Activated CD4-positive, alpha-beta memory T cell treated with anti-CD3 and anti-CD28 coated beads, Interleukin-2, amount 10 ng/mL, durations not matched to agents 7 days and 5 days (primary cell): ENCODE measurements at places on chromosomes 6 and 20.
A peak's percentile ranks its signal among the peaks of the same experiment; 100 is the strongest.

- no peak overlapping the region for H3K4me3 ChIP-seq
- no peaks in the 10 kb centered on the region for H3K27me3 ChIP-seq
- peaks cover 59% of the 10 kb centered on the region for H3K36me3 ChIP-seq
- H3K27ac ChIP-seq: no peak overlapping the region
- no peak for DNase-seq
Observed at GRCh38 chr6:63578757-63579156, 6.5 kb downstream of the LOC128125822 start.

GRCh38 chr6:16725145-16725864, 36.0 kb downstream of the ATXN1 start:
- H3K36me3 ChIP-seq: peaks cover 37% of the 10 kb centered on the region
- no peak overlapping the region for H3K27ac ChIP-seq
- no peaks in the 10 kb centered on the region for H3K27me3 ChIP-seq

DNA sequence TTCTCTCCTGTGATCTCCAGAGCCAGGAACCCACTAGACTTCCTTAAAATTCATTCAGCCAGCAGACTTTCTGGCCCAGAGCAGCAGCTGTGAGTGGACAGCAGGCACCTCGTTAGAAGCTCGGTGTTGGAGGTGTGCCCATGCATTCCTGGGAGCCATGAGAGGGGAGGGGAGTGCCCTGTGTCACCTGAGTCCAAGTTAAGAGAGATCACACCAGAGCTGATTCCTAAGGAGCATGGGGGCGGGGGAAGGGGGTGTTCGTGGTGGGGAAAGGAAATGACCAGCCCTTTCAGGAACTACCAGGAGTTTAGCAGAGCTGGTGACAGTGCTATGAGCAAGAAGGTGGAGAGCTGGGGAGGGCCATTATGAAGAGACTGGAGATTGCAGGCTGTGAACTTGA, 46.9 kb downstream of the GFRA4 start:
- no peak overlapping the region for H3K4me3 ChIP-seq
- H3K4me1 ChIP-seq: no peaks in the 10 kb centered on the region
- no peaks in the 10 kb centered on the region for H3K36me3 ChIP-seq
- DNase-seq: no peak

GRCh38 chr6:31631681-31632278, 11.3 kb downstream of the PRRC2A start:
- H3K4me3 ChIP-seq: no peak overlapping the region
- no peaks in the 10 kb centered on the region for H3K4me1 ChIP-seq
- no peaks in the 10 kb centered on the region for H3K27me3 ChIP-seq
- H3K27ac ChIP-seq: no peak overlapping the region

- H3K4me3 ChIP-seq: no peak overlapping the region
- H3K36me3 ChIP-seq: peaks cover 8% of the 10 kb centered on the region
- H3K27me3 ChIP-seq: peaks cover 3% of the 10 kb centered on the region
- DNase-seq: no peak
- H3K4me1 ChIP-seq: peaks cover 56% of the 10 kb centered on the region
- H3K27ac ChIP-seq: peak overlapping the region; percentile 11
Observed at GRCh38 chr6:167091805-167092107, 31.1 kb upstream of the CCR6 start.
